ENCODE measurements at places on chromosomes 2 and 18. TPM values are rescaled to one million over a fixed set of nuclear protein-coding genes. Genes with fewer than 3 reads are reported as not detected.

STARD6 gene
- total RNA-seq: 1.2 TPM

HS1BP3 gene
- 31.6 TPM for total RNA-seq

HOXD10 gene
- 0.78 TPM for total RNA-seq

PRKRA gene
- 51.8 TPM for total RNA-seq

RAB31 gene
- total RNA-seq: 68.9 TPM

TUBA4B gene
- not detected for total RNA-seq

MPP4 gene
- 2.2 TPM for total RNA-seq

THOC1 gene
- total RNA-seq: 56.7 TPM

PMAIP1 gene
- 11.3 TPM for total RNA-seq

ZNF521 gene
- 174 TPM for total RNA-seq

SLC16A14 gene
- total RNA-seq: 2.3 TPM

GAREM1 gene
- 3.0 TPM for total RNA-seq

ZAP70 gene
- total RNA-seq: not detected

FOXD4L1 gene
- 0.11 TPM for total RNA-seq

MGAT5 gene
- 23.9 TPM for total RNA-seq

CYP20A1 gene
- total RNA-seq: 86.5 TPM

CCDC150 gene
- total RNA-seq: 4.3 TPM

GDF7 gene
- total RNA-seq: 0.91 TPM

Data from articular chondrocyte of knee joint (primary cell).